ENCODE measurements at places on chromosomes 3 and 15. TPM values are rescaled to one million over a fixed set of nuclear protein-coding genes. Genes with fewer than 3 reads are reported as not detected.

Gene NANOGP8
- total RNA-seq = not detected

Gene PAQR9
- not detected for total RNA-seq

Gene CCDC39
- not detected for total RNA-seq

Gene LYZL4
- total RNA-seq = not detected

Gene IQCF5
- total RNA-seq = not detected

Gene DNAH12
- total RNA-seq = not detected

Gene TPRG1
- total RNA-seq = 14.7 TPM

Gene MYL3
- total RNA-seq = not detected

Gene CCDC32
- 41.3 TPM for total RNA-seq

Gene PEAK1
- 16.2 TPM for total RNA-seq

Gene IL17RB
- 2.6 TPM for total RNA-seq

All from activated T-helper 17 cell treated with anti-CD3 and anti-CD28 coated beads, Interleukin-2, amount 50 U/mL, for 72 hours (primary cell).